Ovary (tissue), 10 donors: ENCODE measurements at places on chromosomes 7 and 10. TPM values are rescaled to one million over a fixed set of nuclear protein-coding genes. Genes with fewer than 3 reads are reported as not detected.

DNA sequence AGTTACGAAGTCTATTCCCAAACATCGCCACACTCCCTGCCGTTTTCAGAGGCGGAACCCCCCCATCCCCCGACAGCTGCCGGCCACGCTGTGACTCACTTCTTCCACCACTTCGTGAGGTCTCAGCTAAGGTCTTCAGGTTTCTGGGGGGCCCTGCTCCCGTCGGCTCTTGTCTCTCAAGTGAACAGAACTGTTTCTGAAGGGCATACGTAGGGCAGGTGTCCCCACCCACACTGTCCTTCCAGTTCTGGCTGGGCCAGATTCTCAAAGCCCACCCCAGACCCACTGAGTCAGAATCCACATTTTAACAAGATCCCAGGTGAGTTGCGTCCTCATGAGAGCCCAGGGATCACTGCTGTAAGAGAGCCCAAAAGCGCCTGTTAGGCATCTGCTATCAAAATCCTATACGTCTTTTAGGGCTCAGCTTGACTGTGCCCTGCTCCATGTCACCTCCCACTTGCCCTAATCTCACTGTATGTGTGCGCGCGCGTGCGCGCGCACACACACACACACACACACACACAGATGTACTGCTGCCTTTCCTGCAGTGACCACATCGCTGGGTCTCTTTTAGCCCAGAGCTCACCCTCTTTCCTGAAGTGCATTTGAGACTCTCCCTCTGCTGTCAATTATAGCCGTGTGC lies 78.8 kb downstream of the PROSER2 start:
- DNase-seq, result no peak

DNA sequence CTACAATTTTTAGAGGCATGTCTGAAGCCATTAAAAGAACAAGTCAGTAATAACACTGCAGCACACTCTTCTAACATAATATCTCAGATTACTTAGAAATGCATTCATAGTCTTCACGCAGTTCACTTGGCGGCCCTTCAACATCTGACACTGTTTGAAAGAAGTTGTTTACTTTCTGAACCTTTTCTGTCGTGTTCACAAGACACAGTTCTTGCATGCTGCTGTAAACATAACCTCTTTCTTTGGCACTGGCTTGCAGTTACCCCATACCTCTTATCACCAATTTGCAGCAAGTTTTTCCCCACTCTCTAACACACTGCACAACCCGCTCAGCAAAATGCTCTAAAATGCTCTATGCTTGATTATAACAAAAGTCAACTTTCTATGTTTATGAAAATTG lies 12.0 kb downstream of the PIP4K2A start:
- DNase-seq, result no peak

GRCh38 chr10:69574571-69574978 lies 1.4 kb upstream of the NEUROG3 start:
- DNase-seq, result no peak

The ZNF479 gene
- not detected for total RNA-seq

DNA sequence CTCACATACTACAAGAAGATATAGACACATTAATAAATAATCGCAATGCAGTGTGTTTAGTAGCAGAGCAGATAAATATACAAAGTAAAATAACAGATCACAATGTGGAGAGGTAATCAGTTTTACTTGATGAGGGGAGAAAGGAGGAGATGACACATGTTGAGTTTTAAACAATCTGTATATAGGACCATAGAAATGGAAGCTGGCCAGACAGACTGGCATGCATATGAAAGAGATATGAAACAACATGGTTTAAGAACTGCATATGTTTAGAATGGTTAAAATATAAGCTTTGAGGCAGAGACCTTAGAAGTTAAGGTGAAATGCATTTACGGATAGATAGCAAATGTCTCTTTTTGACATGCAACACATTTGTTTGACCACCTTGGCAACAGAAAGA lies 19.8 kb upstream of the CCDC7 start:
- DNase-seq, result no peak
